ENCODE measurements at places on chromosomes 4 and X.

DNA sequence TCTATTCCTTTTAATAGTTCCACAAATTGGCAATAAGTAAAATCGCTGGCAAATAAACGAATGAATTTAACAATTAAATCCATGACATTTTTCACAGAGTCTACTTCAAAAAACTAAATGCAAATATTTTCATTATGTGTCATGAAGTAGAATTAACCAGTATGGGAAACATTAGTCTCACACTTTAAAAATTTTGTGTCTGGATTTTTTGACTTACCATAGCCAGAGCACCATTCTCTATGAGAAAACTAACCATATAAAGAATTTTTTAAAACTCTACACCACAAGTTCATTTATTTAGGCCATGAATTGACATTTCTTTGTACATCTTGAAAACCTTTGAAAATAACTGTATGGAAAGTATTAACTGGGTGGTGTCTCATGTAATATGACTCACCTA lies 41.2 kb downstream of the PRDM5 start:
- no peak for DNase-seq

DNA sequence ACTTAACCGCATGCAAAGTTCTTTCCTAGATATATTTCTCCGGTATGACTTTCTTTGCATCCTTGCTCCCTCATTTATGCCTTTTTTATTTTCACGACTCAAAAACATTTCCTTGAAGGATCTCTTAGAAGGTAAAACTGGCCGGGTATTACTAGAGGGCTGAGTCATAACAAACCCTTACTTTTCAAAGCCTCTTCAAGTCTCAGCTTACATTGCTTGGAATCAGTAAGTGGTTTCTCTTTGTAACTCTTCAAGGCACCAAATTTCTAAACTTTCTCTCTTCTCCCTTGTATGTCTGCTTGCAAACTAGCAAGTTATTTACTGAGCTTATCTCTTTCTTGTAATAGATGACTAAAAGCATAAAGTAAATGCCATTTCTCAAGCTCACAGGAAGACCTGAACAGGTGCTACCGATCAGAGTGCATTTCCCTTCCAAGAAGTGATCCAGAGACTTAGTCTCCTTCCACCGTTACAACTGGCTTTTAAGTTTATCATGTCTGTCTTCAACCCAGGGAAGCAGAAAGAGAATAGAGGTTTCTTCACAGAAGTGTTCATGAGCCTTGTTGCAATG lies 75.5 kb downstream of the ANXA10 start:
- DNase-seq: no peak

DNA sequence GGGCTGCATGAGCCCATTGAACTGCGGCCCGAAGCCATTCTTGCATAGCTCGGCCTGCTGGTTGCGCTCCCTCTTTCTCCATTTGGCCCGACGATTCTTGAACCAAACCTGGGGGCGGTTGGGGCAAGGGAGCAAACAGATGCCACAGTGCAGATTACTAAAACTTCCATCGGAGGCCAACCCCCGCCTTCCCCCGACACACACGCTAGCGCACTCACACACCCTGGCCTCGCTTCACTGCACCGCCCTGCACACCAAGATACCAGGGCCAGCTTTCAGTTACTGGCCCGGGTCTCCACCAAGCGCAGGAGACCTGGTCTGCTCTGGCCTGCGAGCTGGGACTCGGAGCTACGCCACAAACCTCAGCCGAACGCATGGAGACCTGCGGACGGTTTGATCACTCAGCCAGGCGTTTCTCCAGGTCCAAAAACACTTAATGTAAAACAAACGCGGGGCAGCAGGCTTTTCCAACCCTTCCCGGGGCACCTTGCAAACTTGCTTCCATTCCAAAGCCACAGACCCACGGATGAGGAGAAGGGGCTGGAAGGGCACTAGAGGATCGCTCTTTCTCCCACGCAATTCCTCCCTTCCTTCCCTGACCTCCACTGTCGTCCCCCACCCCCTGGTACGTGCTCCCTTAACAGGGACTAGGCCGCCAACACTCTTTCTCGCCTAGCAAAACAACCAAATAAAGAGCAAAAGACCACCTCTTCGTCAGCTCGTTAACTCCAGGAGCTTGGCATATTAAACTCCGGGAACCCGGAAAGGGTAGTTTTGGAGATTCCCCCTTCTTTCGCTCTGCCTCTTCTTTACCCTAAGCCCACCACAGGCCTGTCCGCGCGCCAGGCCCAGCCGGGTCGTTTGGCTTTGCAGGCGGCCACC lies 4.1 kb downstream of the PITX2 start:
- DNase-seq: no peak

GRCh38 chrX:134780908-134781307 lies 122.6 kb upstream of the PLAC1 start:
- DNase-seq: no peak

DNA sequence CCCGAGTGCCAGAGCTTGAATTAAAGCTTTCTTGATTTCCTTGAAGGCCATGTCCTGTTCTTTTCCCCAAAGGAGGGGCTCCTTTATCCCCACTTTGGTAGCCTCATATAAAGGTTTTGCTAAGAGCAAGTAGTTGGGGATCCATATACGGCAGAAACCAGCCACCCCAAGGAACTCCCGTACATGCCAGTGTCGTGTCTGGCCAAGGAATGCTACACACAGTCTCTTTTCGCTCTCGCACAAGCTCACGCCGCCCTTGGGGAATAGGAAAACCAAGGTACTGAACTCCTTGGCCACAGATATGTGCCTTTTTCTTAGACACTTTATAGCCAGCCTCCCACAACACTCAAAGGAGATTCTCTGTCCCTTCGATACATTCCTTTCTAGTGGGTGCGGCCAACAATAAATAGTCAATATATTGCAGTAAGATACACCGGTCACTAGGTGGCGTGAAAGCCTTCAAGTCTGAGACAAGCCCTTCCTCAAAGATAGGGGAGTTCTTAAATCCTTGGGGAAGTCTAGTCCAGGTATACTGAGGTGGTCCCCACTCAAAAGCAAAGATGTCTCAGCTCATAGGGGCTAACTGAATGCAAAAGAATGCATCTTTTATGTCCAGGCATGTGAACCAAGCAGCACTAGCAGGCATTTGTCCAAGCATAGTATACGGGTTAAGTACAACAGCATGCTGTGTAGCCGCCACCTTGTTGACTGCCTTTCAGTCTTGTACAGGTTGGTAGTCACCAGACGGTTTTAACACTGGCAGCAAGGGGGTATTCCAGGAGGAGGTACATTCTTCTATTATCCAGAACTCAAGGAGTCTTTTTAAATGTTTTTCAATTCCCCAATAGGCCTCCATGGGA lies 57.8 kb upstream of the XAGE1B start:
- no peak for DNase-seq
